ENCODE measurements at places on chromosomes 12 and 14.
A peak's percentile ranks its signal among the peaks of the same experiment; 100 is the strongest.

- no peak for DNase-seq
Measured at GRCh38 chr12:91810077-91810476, 335.6 kb downstream of the BTG1 start.

GRCh38 chr12:64757771-64758170 lies 1.4 kb downstream of the GNS start:
- DNase-seq: no peak

DNA sequence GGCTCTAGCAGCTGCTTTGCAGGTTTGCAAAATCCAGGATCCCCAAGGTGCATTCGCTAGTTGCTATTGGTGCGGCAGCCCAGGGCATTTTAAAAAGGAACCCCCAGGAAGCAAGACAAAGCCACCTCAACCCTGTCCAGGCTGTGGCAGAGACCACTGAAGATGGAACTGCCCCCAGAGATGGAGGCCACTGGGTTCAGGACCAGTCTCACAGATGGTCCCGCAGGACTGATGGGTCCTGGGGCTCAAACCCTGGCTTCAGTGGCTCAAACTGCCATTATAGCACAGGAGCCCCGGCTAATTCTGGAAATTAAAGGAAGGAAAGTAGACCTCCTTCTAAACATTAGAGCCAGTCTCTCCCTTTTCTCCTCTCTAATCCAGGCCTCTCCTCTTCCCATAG lies 79.8 kb upstream of the TSPAN11 start:
- DNase-seq: no peak

GRCh38 chr12:62684570-62685295 lies 218.1 kb downstream of the MON2 start:
- DNase-seq: no peak

DNA sequence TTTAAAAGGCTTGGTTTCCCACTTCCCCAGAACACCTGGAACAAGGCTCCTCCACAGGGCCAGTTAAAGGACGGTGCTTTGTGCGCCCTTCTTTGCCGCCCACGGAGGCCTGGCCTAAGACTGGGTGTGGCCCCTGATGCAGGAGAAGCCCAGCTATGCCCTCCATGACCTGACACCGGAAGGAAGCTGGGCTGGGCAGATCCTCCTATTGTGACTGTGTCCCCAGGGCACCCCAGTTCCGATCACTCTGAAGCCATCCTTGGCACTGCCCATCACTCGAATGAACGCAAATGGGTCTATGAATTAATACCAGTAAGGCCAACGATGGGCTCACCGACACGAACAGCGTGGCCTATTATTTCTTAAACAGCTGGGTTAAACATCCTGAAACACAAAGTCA lies 42.6 kb downstream of the FBXO21 start:
- no peak for DNase-seq

DNA sequence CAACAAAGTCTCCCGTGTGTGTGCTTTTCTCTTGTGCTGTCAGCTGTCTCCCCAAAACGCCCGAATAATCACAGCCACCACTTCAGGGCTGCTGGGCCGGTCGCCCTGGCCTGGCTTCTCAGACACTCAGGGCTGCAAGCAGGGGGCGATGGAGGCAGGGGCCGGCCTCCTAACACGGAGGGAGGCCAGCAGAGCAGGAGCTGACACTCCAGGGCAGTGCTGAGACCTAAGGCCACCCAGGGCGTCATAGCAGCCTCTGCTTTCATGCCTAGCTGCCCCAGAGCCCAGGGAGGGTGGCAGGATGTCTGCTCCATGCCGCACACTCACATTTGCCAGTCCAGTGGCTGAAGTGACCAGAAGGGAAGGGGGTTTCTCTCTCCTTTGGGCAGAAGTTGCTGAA lies 25.6 kb downstream of the STX2 start:
- no peak for DNase-seq

DNA sequence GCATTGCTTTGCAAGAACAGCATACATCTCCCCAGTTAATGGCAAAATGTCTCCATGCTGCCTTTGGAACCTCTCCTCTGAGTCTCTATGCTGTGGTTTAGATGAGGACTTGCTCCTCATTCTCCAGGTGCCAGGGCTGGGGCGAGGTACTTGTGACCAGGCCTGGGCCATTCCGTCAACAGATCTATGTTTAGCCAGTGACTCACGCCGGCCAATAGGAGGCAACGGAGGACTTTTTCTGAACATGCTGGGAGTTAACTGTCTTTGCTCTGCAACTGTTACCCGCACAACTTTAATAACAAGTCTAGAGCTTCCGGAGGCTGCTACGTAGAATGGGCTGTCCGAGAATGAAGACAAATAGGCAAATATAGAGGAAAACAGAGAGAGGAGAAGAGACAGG lies 214.2 kb downstream of the GLT1D1 start:
- no peak for DNase-seq

DNA sequence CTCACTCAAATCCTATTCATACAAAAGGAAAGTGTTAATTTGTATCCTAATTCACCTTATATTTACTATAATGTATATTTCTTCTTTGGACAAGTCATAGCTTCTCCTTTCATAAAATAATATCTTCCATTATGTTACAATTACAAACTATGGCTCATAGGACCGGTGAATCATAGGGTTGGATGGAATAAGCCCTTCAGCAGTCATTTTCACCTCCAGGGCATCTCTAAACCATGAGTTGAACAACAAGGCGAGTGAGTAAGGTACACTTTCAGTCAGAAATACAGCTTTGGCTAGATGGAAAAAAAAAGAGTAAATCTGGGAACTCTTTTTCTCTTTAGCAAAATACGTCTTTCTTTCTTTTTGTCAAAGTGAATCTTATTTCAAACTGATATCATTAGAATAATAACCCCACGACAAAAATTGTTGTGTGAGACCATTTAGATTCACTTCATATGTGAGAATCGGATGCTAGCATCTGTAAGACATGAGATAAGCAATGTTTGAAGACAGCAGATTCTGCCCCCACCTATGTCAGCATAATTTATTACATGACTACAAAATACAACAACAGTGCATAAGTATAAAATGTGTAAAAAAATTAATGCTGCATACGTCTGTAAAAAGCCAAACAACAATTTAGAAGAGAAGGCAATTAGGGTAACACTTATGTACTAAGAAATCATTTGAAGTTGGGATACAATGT lies 184.4 kb upstream of the SLC38A2 start:
- DNase-seq: no peak

- DNase-seq: no peak
Measured at GRCh38 chr14:48726080-48726642, 860.0 kb downstream of the RPS29 start.

GRCh38 chr12:4282892-4283511 lies 9.4 kb downstream of the CCND2 start:
- no peak for DNase-seq

DNA sequence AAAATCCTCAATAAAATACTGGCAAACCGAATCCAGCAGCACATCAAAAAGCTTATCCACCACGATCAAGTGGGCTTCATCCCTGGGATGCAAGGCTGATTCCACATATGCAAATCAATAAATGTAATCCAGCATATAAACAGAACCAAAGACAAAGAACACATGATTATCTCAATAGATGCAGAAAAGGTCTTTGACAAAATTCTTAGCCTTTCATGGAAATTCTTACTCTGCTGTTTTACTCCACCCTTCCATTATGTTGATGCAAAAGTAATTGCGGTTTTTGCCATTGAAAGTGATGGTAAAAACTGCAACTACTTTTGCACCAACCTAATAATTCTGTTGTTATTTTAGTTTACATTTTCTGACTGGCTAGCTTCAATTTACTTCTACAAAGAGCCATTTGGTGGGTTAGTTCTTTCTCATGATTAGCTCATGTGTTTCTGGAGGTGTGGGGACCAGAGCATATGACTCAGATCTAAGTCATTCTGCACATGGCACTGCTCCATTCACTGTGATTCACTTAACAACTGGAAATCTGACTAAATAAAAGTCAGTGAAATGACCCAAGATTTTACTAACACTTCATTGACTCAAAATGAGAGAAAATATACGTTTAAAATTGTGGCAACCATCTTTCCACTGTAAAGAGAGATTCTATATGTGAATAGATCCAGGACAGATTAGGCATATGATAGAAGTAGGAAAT lies 99.9 kb downstream of the TMTC3 start:
- no peak for DNase-seq

- DNase-seq: no peak
Measured at GRCh38 chr12:107200394-107200793, 107.0 kb upstream of the CRY1 start.

GRCh38 chr12:98295681-98296080 lies 219.7 kb upstream of the TMPO start:
- DNase-seq: no peak

DNA sequence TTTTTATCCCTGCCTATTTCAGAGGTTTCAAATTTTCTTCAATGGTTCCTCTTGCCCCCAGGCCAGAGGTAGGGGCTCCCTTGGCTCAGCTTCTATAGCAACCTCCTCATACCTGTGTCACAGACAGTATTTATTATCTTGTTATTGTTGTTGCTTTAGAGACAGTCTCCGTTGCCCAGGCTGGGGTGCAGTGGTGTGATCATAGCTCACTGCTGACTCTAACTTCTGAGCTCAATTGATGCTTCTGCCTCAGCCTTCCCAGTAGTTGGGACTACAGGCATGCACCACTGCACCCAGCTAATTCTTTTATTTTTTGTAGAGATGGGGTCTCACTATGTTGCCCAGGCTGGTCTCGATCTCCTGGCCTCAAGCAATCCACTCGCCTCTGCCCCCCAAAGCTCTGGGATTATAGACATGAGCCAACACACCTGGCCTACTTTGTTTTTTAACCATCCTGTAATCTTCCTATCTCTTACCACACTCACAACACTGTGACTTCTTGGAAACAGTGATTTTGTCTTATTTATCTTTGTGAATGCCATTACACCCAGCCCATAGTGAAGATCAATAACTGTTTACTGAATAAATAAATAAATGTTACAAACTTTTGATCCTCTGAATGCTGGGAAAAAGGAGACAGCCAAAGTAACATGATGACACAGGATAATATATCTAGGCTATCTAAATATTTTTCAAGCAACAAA lies 95.9 kb downstream of the PHLDA1 start:
- DNase-seq: no peak

DNA sequence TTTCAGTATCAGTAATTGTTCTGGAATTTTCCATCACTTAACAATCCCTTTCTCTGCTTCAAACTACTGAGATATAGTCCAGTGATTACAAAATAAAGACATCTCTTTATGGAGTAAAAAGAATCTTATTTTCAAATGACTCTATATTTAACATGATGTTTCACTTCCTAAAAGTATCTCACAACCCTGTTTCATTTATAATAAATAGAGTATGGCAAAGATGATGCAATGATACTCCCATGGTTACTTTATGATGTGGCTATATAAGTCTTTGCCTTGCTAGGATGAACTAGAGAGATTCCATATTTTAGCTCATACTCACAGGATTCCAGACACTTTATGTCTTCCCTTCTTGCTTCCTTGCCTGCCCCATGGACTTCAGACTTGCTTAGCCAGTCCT lies 953.5 kb upstream of the MDGA2 start:
- no peak for DNase-seq

- no peak for DNase-seq
Measured at GRCh38 chr14:22537436-22538310, 51.4 kb downstream of the DAD1 start.

GRCh38 chr14:62409626-62410300 lies 635.5 kb downstream of the KCNH5 start:
- no peak for DNase-seq

DNA sequence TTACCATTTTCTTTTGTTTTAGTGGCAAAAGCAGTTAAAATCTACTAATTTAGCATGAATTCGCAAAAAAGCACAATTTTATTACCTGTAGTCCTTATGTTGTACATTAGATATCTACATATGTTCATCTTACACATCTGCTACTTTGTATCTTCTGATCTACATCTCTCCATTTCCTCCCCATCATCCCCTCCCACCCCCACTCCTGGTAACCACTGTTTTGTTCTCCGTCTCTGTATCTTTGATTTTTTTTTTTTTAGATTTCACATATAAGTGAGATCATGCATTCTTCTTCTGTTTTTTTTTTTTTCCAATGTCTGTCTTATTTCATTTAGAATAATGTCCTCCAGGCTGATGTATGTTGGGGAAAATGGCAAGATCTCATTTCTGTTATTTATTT lies 922.7 kb downstream of the VRK1 start:
- DNase-seq: no peak

- no peak for DNase-seq
Measured at GRCh38 chr12:95151406-95151805, 65.9 kb downstream of the FGD6 start.

- peak; percentile 48 for DNase-seq
Measured at GRCh38 chr12:122880668-122881067, 15.3 kb downstream of the VPS37B start.

All from 8988T (cell line).